ENCODE measurements at places on chromosomes 13 and 19. TPM values are rescaled to one million over a fixed set of nuclear protein-coding genes. Genes with fewer than 3 reads are reported as not detected.

RASGRP4 gene
- 3.6 TPM for polyA plus RNA-seq

GRCh38 chr13:67619995-67620380, 389.9 kb upstream of the PCDH9 start:
- DNase-seq = no peak

- DNase-seq = peak; percentile 76
Observed at GRCh38 chr19:14114854-14115253, 2.7 kb downstream of the PRKACA start.

DNA sequence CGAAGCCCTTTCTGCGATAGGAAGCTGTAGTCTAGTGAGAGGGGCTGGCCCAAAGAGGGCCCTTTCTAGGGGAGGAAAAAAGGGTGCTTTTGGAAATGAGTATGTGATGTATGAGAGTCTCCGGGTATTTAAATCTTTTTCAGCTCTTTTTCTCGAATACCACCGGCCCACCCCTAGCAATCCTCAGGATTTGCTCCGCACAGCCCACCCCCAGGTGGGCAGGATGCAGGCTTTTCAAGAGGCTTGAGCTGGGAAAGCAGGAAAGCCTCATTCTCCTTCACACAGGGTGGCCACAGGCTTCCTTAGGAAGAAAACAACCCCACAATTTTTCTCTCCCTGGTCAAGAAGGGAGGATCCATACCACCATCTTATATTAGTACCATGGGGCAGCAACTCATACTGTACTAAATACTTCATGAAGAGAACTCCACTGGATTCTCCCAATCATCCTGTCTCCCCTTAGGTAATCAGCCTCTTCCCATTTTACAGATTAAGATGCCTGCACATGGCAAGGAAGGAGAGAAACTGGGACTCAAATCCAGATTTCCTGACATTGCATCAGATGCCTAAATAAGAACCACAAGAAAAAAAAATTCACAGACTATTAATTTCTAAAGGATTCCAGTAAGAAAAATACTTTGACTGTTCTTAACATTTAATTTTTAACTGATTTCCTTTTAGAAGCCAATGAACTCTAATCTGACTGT, 84.4 kb downstream of the STK24 start:
- no peak for DNase-seq

FREM2 gene
- polyA plus RNA-seq = under 0.01 TPM

DNA sequence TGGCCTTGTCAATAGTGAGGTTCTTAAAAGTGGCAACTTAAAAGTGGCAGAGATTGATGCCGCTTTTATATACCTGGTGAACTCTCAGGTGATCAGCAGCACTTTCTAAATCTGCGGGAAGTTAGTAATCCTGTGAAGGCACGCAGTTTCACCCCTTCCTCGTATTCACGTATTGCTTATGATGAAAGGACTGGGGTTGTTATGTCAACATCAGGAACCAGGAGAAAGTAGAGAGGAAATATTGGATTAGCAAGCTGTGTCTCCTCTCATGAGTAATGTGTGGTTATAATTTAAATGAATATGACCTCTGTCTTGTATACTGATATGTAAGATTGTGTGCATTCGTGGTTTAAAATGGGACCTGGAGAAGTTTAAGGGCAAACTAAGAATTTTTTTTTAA, 544.6 kb downstream of the SLITRK6 start:
- DNase-seq = no peak

SBNO2 gene
- polyA plus RNA-seq = 14.8 TPM

KLK11 gene
- polyA plus RNA-seq = 0.76 TPM

OR4F17 gene
- polyA plus RNA-seq = not detected

POSTN gene
- 6.0 TPM for polyA plus RNA-seq

DNA sequence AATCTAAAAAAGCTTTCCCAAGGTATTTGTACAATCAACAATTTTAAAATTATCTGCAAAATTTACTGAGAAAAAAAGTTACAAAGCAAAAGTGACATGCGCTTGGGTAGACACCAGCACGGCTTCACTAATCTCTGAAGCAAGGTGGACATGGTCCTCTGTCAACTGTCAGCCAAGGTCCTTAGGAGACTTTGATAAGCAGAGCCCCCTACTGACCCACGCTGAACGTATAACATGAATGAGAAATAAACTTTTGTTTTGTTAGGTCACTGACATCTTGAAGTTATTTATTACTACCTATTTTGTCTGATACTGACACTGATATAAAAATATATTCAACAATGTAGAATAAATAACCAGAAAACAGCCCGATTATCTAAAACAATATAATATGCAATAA, 100.7 kb upstream of the OBI1 start:
- no peak for DNase-seq

DNA sequence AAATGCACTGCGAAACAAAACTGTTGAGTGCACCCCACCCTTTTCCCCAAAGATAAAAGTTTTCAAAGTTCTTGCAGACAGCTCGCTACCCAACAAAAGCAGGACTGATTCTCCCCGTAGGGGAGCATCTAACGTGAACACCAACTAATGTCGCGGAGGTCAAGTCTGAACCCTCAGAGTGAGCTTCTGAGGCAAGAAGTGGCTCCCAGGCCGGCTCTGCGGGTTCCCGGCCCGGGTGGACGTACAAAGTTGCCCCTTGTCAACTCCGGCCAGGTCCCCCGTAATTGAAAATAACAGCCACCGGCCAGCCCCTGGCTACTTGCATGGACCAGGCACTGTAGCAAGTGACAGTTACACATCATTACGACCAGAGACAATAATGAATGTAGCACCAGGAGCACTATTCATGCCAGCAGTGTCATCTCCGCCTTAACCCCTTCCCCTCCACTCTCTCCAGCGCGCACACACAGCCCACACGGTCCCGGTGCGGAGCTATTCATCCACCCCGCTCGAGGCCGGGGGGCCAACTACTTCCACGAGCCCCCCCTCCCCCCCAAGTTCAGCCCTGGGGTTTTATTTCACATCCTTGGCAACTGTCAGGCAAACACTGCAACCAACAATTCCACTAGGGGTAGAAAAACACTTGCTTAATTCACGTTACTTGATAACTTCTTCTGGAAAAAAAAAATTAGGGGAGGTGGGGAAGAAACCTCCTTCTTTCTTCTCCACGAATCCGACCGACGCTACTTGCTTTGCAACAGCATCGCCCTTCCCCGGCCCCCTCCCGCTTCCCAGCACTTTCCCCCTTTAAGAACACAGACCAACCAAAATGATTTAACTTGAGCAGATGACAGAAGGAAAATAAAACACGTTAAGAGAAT, 1.2 kb downstream of the KLF12 start:
- DNase-seq = peak; percentile 70

LAMP1 gene
- 62.7 TPM for polyA plus RNA-seq

- DNase-seq = no peak
Observed at GRCh38 chr19:49896863-49897621, at the start of gene IL4I1. IL4I1 (minus strand) TSS chr19:49896887; CDS start chr19:49896160, 727 bp downstream.

GRCh38 chr19:16216744-16217670, 19.3 kb downstream of the AP1M1 start:
- peak; percentile 59 for DNase-seq

All from sigmoid colon (tissue), 7 donors.